Astrocyte of the cerebellum (primary cell): ENCODE measurements at places on chromosomes 2 and 18.

DNA sequence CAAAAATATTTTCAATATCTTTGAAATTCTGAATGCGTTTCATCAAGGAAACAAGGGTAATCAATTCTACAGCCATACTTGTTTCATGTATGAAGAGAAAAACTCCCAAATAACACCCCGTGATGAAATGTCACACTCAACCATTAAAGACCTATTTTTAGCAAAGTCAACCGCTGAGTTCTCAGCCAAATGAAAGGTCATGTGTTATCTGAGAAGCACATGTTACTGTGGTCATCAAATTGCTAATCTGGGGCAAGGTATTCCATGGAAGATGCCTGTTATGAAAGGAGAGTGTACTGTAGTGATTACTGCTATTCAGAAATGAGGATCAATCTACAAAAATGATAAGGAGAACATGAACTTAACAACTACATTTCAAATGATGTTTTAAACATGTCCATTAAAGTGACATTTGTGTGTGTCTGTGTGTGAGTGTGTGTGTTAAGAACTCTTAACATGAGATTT, 126.7 kb downstream of the BCL2 start:
- DNase-seq = no peak

GRCh38 chr18:58726671-58727070, 55.4 kb downstream of the MALT1 start:
- no peak for DNase-seq

DNA sequence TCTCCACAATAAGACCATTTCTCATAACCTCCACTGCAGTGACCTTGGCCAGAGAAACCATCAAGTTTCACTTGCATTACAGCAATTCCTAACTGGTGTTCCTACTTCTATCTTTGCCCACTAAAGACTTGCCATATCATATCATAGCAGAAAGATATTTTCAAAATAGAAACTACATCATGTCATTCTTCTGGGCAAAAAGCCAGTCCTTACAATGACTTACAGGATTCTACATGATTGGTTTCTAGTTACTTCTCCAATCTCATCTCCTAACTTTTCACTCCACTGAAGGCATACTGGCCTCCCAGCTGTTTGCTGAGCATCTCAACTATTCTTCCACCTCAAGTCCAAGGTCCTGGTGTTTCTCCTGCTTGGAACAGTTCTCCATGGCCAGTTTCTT, 151.4 kb downstream of the HNMT start:
- no peak for DNase-seq

DNA sequence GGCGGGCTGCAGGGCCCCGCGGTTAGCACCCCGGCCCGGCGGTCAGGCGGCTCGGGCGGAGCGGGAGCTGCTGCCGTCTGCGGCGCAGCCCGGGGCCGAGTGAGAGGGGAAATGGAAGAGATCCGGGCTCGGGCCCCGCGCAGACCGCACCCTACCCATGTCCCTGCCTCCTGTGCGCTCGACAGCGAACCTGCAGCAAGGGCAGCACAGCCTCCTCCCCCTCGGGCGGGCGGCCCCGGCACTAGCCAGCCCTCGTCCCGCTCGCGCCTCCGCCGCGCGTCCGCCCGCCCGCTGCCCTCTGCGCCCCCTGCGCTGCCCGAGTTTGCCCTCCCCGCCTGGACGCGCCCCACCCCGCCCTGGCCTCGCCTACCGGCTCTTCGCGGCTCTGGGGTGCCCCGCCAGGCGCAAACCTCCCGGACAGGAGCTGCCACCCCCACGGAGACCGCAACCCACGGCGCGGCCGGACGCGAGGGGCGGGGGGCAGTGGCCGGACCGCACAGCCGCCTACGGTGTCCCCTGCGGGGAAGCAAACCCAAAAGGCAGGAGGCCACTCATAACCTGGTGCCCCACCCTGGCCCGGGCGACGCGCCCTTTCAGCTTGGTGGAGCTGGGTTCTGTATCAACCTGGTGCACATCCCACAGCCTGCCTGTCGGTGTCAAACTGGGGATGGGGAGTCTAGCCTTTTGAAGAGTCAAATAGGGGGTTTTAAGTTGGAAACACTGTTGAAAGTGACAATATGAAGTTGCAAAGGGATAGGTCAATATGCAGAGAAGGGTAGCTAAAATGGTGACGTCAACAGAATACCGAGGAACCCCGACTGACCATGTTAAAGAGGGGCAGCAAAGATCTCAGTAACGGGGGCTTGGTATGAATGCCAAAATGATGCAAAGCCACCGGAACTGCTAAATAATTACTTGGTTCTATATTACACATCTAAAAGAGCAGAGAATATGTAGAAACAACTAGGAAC, at the start of gene IHH:
Gene IHH (minus strand): TSS at position 101 of the 971 bp plus-strand sequence. CDS start 454 bp downstream, outside the sequence.
- DNase-seq = no peak

DNA sequence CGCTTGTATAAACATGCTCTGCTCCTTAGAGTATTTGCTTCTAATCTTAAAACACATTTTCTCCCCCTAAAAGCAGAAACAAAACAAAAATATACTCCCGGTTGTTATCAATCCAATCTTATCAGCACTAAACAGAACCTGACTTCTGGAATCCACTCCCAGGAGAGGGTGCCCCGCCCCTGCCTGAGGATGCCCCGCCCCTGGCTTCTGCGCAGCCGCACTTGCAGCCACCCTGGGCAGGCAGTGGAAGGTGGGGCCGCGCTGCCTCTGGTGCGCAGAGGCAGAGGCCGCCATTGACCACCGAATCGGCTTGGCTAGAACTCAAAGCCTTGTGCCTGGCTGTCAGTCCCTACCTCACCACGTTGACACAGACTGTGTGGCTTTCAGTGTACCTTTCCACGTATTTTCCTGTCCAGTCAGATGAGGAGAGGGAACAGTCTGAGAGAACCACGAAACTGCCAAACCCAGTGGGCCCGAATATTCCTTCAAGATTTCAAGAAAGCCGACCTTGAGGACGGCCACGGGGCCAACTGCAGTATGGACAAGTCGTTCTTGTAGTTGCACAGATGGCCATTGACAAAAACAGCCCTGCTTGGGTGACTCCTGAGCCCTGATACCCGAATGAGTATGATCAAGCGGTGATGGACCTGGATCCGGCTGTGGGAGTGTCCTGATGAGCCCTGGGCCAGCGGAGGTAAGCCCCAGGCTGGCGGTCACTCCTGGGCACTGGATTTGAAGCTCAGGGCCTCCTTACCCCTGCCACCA, 46.2 kb upstream of the ARHGAP28 start:
- no peak for DNase-seq

- no peak for DNase-seq
Observed at GRCh38 chr2:192002418-192002817, 155.5 kb upstream of the CAVIN2 start.

DNA sequence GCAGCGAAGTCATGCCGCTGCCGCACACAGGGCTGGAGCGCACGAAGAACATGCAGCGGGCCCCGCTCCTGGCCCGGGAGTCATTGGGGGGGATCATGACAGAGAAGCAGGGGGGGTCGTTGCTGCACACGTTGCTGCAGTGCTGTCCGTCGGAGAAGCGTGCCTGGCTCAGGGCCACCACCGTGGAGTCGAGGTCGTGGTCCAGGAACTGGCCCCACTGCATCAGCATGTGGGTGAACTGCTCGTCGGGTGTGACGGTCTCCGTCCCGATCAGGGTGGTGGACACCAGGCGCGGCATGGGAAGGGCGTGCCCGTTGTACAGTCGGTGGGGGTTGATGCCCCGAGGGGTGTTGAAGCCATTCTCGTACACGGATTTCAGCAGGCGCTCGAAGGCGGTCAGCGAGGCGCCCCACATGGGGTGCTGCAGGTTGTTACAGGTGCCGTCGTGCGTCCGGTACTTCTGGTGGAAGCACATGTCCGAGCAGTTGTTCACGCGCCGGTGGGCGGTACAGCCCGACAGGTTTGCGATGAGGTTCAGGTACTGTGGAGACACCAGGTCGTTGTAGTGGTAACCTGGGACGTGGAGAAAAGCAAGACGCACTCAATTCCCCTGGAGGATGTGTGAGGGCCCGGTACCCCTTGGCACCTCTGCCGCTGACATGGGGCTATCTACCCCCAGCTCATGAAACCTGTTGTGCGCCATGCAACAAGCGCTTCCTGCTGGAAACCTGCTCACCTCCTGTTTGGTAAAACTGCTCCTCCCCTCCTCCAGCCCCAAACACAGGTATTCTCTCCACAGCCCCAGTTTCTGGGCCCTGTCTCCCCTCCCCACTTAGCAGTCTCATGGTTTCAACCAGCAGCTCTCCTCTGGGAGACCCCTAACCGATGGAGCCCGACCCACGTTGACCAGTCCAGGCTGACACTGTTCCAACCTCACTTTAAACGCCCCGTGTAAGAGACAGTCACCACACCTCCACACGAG, 94.9 kb downstream of the PXDN start:
- DNase-seq = no peak
